Chondrocyte (in vitro differentiated cells): ENCODE measurements at places on chromosomes 3 and 15. TPM values are rescaled to one million over a fixed set of nuclear protein-coding genes. Genes with fewer than 3 reads are reported as not detected.
A peak's percentile ranks its signal among the peaks of the same experiment; 100 is the strongest.

Gene RHOV
- total RNA-seq = 0.12 to 0.31 TPM in 2 of 3 replicates, not detected in the other

Gene IRAK2
- total RNA-seq = 0.63 to 1.6 TPM (median 1.6 TPM) in 3 replicates

Gene ITIH1
- not detected in 3 replicates for total RNA-seq

Gene GP5
- 0.28 TPM in 1 of 3 replicates, not detected in the others for total RNA-seq

Gene ERICH6
- not detected in 3 replicates for total RNA-seq

Gene MME
- 1.7 to 8.9 TPM (median 2.5 TPM) in 3 replicates for total RNA-seq

DNA sequence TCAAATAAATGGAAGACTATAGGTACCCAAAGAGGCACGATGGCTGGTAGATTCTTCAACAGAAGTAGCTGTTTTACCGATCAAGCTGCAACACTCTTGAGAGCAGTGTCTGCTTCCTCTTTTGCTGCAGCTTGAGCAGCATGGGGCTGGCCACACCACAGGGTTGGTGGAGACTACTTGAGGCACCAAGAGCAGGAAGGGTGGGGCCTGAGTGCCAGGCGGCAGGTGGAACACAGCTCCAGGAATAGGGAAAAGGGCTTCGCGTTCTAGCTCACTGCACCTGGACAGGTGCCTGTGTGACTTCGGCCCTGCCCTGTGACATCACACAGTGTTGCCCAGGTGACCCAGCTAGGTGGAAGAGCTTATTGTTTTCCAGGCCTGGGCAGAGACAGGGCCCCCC, at the start of gene CCDC33:
Gene CCDC33 (plus strand): TSS at position 365 of the 400 bp plus-strand sequence. CDS start 394 bp downstream, outside the sequence.
- H3K4me3 ChIP-seq = no peak within 1 kb of the TSS
- H3K4me1 ChIP-seq = peaks cover 33% of the 10 kb centered on the region
- H3K27ac ChIP-seq = no peak within 1 kb of the TSS
- no peak for DNase-seq
- peaks cover 4% of the 10 kb centered on the region for H3K27me3 ChIP-seq

DNA sequence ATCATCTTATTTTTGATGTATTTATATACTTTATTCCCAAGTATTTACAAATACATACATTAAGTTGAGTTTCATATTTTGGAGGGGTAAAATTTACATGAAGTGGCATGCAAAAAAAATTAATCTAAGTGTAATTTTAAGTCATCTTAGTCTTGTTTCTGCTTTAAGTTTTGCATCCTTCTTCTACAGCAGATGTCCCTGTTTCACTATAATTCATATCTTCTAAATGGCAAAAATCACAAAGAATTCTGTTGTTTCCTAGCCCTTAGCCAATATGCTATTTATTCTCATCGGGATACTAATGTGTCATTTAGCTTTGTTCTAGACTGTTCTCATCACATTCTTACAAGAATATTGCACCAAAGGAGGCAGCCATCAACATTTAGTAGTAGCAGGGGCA, 831.9 kb downstream of the GBE1 start:
- DNase-seq = no peak
- no peaks in the 10 kb centered on the region for H3K27me3 ChIP-seq
- no peaks in the 10 kb centered on the region for H3K4me1 ChIP-seq
- no peak overlapping the region for H3K27ac ChIP-seq
- no peaks in the 10 kb centered on the region for H3K36me3 ChIP-seq
- H3K4me3 ChIP-seq = no peak overlapping the region

GRCh38 chr3:44228900-44229299, 12.8 kb upstream of the TOPAZ1 start:
- H3K4me3 ChIP-seq = no peak overlapping the region
- no peak overlapping the region for H3K27ac ChIP-seq
- H3K27me3 ChIP-seq = peaks cover 21% of the 10 kb centered on the region
- no peaks in the 10 kb centered on the region for H3K36me3 ChIP-seq
- peaks cover 6% of the 10 kb centered on the region for H3K4me1 ChIP-seq

DNA sequence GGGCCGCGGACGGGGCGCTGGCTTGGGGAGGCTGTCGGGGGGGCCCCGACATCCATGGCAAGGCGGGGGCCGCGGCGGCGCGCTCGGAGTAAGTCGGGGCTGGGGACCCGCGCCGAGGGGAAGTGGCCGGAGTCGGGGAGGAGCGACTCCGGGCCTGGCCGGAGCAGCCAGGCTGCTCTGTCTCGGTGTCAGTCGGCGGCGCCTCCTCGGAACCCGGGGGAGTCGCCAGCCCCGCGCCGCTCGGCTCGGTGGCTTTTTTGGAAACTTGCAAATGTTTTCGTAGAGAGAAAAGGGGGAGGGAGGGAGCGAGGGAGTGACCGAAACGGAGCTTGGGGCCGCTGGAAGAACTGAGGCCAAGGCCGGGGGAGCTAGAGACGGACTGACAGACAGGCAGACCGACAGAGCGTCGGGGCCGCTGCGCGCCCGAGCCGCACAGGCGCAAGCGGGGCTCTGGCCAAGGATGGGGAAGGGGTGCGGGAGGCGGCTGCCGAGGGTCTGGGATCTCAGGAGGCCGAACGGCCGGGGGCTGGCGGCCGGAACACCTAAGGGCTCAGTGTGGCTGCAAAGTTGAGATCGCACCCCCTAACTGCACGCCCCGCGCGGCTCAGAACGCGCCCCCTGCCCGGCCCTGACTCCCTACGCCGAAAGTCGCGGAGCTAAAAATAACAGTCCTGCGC, 5.0 kb downstream of the PTH1R start:
- no peak for DNase-seq
- H3K27ac ChIP-seq = no peak overlapping the region
- no peaks in the 10 kb centered on the region for H3K36me3 ChIP-seq
- H3K4me3 ChIP-seq = peak overlapping the region; percentile 79

- no peaks in the 10 kb centered on the region for H3K27me3 ChIP-seq
- H3K27ac ChIP-seq = peak overlapping the region; percentile 61
- peaks cover 2% of the 10 kb centered on the region for H3K36me3 ChIP-seq
- peak; percentile 87 for DNase-seq
Observed at GRCh38 chr3:13507570-13508339, 27.6 kb downstream of the HDAC11 start.

DNA sequence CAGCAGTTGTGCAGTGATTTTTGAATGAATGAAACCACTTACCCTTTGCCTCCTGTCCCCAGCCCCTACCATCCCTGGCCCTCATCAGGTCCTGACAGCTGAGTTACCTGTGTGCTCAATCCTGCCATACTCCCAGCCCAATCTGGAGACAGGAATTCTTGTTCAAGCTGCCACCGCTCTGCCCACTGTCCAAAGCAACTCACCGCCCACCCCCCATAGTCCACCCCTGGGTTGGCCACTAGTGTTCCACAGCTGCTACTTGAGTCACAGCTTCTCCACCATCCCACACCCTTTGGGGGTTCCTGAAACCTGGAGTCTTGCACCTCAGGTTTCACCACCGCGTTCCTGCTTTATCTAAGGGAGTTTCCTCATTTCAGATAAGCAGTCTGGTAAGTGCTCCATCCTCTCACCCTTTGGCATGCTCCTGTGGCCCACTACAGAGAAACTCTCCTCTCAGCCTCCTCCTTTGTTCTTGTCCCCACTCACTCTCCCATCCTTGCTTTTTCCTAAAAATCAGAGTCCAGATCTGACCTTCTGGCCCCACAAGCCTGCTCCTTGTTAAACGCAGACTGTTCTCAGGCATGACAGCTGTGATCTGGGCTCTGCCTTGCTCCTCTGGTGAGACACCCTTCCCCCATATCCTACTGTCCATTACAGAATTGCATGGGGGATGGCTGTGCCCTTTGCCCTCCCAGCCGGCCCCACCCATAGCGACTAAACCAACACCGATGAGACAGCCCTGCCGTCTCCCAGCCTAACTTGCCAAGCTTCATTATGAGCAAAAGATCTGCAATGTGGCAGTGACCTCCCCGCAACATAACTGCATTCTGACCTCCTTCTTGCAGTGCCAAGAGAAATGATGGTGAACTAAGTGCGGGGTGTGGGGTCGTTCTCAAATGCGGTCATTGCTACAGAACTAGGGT, 50.0 kb downstream of the CYP19A1 start:
- DNase-seq = no peak
- no peak overlapping the region for H3K4me3 ChIP-seq
- H3K27me3 ChIP-seq = peaks cover 19% of the 10 kb centered on the region
- no peaks in the 10 kb centered on the region for H3K36me3 ChIP-seq
- peaks cover 6% of the 10 kb centered on the region for H3K4me1 ChIP-seq

DNA sequence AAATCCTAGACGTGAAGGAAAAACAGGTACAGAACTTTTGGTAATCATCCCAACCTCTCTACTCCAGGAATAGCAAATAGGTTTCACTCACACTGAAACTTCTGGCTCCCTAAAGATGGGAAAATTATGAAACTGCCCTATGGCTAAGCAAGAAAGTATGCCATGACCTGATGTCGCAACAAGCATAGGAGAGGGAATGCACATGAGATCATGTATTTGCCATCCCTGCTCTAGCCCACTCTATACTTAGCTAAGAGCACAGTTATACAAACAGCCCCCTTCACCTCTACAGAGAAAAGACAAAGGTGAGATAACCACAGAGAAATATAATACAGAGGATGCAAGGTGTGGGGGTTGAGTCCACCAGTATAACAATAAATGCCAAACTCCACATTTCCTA, 102.7 kb downstream of the TBC1D5 start:
- no peaks in the 10 kb centered on the region for H3K36me3 ChIP-seq
- no peaks in the 10 kb centered on the region for H3K27me3 ChIP-seq
- no peak overlapping the region for H3K4me3 ChIP-seq
- H3K4me1 ChIP-seq = peaks cover 66% of the 10 kb centered on the region
- H3K27ac ChIP-seq = peak overlapping the region; percentile 84

GRCh38 chr3:168327856-168328255, 232.1 kb upstream of the GOLIM4 start:
- H3K4me3 ChIP-seq = no peak overlapping the region
- no peaks in the 10 kb centered on the region for H3K27me3 ChIP-seq
- DNase-seq = no peak
- H3K27ac ChIP-seq = no peak overlapping the region

DNA sequence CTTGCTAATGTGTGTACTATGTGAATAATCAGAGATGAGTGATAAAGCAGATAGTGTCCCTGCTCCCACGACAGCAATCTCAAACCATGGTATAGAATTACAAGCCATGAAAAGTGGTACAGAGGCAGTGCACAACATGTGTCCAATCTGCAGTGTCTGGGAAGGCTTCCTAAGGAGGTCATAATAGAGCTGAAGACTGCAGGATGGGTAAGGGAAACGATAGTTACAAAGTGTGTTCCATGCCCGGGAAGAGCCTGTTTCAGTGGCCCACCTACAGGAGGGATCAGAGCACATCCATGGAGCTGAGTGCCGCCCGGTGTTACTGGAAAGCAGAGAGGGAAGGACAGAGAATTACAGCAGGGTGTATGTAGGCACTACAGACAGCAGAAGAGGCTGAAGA, 48.9 kb downstream of the PAK2 start:
- H3K4me3 ChIP-seq = no peak overlapping the region
- H3K27ac ChIP-seq = peak overlapping the region; percentile 55
- DNase-seq = no peak
- H3K36me3 ChIP-seq = peaks cover 10% of the 10 kb centered on the region
- peaks cover 29% of the 10 kb centered on the region for H3K4me1 ChIP-seq
- no peaks in the 10 kb centered on the region for H3K27me3 ChIP-seq

DNA sequence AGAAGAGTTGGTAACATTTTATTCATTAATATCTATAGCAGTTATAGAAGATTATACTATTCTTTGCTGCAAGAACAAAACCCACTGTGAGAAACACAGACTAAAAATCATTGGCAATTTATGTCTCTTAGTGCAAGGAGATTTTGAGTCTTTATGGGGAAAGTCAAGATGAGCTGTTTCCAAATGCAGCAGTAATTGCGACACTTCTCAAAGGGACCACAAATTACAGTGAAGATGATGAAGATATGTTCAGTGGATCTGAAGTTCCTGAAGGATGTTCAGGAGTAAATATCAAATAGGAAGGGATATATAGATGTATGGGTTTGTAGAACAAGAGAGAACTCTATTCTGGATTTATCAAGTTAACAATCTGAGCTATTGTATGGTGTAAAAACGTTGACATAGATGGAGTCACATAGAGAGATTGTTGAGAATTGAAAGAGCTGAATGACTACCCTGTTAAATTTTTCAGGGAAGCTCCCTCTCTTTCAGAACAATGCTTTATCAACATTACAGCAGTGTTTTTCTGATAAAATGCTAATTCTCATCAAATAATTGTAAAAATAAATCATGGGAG, 71.8 kb downstream of the DTWD1 start:
- peaks cover 12% of the 10 kb centered on the region for H3K4me1 ChIP-seq
- no peaks in the 10 kb centered on the region for H3K27me3 ChIP-seq
- H3K27ac ChIP-seq = no peak overlapping the region
- DNase-seq = no peak
- H3K4me3 ChIP-seq = no peak overlapping the region
- H3K36me3 ChIP-seq = no peaks in the 10 kb centered on the region

GRCh38 chr3:120566243-120566975, 29.7 kb upstream of the NDUFB4 start:
- no peaks in the 10 kb centered on the region for H3K36me3 ChIP-seq
- no peak overlapping the region for H3K4me3 ChIP-seq
- H3K27me3 ChIP-seq = no peaks in the 10 kb centered on the region
- DNase-seq = no peak

DNA sequence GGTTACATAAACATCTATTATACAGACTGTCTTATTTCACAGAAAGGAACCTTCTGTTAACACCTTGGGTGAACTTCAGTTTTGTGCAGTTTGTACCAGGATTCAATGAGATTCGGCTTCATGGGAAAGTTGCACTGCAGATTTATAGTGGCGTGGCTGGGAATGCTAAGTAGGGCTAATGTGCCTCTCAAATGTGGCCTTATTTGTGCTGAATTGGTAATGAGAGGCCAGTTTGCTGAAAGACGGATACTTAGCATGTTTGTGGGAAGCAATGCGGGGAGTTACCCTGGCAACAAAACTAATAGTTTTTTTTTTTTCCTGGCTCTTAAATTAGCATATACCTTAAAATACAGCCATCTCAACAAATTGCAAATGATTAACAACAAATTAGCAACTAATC, 28.6 kb upstream of the CEMIP start:
- peaks cover 21% of the 10 kb centered on the region for H3K4me1 ChIP-seq
- DNase-seq = no peak
- H3K4me3 ChIP-seq = no peak overlapping the region
- no peak overlapping the region for H3K27ac ChIP-seq

- DNase-seq = no peak
- peaks cover 2% of the 10 kb centered on the region for H3K36me3 ChIP-seq
- no peak overlapping the region for H3K27ac ChIP-seq
Observed at GRCh38 chr3:23422517-23422851, 219.4 kb downstream of the UBE2E2 start.

GRCh38 chr3:159989973-159990846, 1.6 kb downstream of the IL12A start:
- no peaks in the 10 kb centered on the region for H3K27me3 ChIP-seq
- H3K4me1 ChIP-seq = peaks cover 46% of the 10 kb centered on the region
- H3K27ac ChIP-seq = peak overlapping the region; percentile 43
- peak overlapping the region; percentile 75 for H3K4me3 ChIP-seq
- H3K36me3 ChIP-seq = no peaks in the 10 kb centered on the region
- DNase-seq = no peak

DNA sequence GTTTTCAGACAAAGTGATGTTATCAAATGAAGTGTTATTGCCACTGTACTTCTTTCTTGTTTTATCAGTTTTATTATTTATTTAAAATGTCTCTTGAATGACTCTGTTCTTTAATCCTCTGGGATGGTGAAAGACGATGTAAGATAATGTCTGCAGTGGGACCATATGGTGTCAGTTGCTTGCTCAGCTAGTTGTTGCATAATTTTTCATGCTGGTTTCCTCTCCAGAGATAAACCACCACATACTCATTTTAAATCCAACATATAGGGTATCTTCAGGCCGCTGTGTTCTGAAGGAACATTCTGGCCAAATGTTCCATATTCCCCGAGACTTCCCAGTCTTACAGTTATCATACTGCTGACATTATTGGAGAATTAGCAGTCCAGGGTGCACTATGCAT, 75.9 kb downstream of the GABRG3 start:
- H3K4me1 ChIP-seq = no peaks in the 10 kb centered on the region
- H3K27ac ChIP-seq = no peak overlapping the region
- no peaks in the 10 kb centered on the region for H3K27me3 ChIP-seq
- no peak for DNase-seq
- H3K36me3 ChIP-seq = no peaks in the 10 kb centered on the region
- no peak overlapping the region for H3K4me3 ChIP-seq
